Kidney glomerular epithelial cell (primary cell): ENCODE measurements at places on chromosomes 3 and 15.

DNA sequence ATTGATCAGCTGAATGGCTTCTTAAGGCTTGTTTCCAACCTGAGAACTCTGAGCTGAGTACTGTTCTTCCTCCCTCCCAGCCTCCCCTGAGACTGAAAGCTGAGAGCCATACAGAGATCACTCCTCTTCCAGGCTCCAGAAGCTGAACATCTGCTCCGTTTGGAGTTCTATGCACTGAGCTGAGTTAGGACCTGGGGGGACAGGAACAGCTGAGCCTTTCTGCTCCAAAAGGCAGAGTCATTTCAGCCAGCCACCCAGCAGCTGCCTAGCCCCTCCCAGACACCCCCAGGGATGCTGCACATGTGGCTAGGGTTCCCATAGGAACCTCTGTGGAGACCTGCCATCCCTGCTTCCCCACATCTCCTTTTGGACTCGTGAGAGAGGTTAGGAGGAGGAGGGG lies 64.2 kb upstream of the GLCE start:
- DNase-seq = no peak

GRCh38 chr3:29311795-29312194 lies 30.9 kb downstream of the RBMS3 start:
- DNase-seq = no peak

- DNase-seq = peak; percentile 40
Measured at GRCh38 chr15:75508840-75509532, 57.5 kb upstream of the SIN3A start.

GRCh38 chr3:122497425-122497824 lies 17.3 kb downstream of the KPNA1 start:
- DNase-seq = peak; percentile 73

DNA sequence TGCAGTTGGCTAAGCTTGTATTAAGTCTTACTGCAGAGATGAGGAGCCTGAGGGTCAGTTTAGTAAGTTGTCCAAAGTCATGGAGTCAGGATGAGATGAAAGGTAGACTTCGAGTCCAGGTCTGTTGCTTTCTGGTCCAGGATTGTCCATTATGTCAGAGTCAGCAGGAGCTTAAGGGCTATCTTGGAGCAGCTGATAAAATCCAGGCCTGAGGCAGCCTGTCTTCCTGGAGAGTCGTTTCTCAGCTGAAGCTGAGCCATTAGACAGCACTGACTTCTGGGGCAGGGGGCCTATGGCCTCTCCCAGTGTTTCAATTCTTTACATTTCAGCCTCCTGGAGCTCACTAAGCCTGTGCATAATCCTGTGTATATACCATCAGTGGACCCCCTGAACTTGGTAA lies 219.5 kb upstream of the GAP43 start:
- no peak for DNase-seq

- DNase-seq = no peak
Measured at GRCh38 chr15:98071786-98072185, 111.3 kb downstream of the ARRDC4 start.

- peak; percentile 6 for DNase-seq
Measured at GRCh38 chr15:91100814-91101607, 954 bp downstream of the SV2B start.

GRCh38 chr15:101698314-101698713 lies 26.0 kb downstream of the TARS3 start:
- DNase-seq = no peak

GRCh38 chr15:70018646-70019600 lies 78.8 kb downstream of the TLE3 start:
- no peak for DNase-seq

DNA sequence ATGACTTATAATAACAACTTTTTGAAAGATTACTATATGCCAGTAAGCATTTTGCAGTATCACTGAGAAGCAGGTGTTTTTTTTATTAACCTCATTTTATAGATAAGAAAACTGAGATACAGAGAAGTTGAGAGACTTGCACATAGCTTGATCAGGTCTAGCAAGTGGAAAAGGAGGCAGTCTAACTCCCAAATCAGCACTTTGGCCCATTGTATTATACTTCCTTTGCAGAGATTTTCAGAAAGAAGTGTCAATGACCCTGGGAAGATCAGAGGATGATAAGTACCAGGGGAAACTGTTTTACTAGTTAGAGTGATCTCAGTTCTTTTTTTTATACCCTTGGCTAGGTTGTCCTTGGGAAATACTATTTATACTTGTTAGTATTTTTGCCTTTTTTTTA lies 358.7 kb downstream of the SQOR start:
- DNase-seq = no peak

GRCh38 chr3:52054661-52055511 lies 1.5 kb downstream of the DUSP7 start:
- DNase-seq = no peak

DNA sequence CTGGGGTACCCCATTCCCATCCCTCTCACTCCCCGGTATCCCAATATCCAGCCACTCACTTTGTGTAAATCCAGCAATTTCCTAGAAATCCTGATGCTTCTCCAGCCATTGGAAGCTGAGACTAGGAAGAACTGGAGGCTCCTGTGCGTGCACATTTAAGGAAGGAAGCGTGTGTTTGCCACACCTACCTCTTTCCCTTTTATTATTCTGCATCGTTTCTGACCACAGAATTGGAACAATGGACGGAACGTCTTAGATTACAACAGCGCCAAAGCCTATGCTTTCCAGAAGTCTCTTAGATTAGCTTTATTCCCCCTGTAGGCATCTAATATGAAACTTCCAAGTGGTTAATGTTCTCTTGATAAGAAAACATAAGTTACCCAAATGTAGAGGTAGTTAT lies 234.8 kb upstream of the TRIM42 start:
- no peak for DNase-seq

- no peak for DNase-seq
Measured at GRCh38 chr3:176075046-176075445, 1122.2 kb downstream of the TBL1XR1 start.

DNA sequence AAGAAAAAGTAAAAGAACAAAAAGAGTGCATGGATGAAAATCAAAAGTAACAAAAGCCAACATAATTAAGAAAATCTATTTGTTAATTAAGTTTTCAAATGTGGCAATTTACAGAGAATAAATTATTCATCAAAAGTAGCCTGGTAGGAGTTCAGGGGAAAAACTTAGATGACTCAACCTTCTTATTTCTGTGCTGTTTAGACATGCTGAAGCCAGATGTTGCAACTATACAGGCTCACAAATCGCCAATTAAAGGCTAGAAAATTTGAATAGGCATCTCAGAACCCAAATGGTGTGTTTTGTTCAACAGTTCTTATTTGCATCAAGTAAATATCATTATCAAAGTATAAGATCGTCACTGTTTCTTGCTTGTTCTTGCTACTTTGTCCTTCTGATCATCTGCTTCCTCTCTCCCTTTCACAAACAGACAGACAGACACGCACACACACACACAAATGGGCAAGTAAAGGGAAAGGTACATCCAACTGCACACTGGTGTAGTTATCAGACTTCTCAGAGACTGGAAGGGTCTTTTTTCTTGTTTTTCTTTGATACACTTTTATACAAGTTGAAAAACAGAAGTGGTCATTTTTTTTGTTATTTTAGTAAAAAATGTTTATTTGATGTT lies 572.2 kb downstream of the MECOM start:
- DNase-seq = no peak

GRCh38 chr3:114527036-114527644 lies 233.3 kb downstream of the TIGIT start:
- no peak for DNase-seq

DNA sequence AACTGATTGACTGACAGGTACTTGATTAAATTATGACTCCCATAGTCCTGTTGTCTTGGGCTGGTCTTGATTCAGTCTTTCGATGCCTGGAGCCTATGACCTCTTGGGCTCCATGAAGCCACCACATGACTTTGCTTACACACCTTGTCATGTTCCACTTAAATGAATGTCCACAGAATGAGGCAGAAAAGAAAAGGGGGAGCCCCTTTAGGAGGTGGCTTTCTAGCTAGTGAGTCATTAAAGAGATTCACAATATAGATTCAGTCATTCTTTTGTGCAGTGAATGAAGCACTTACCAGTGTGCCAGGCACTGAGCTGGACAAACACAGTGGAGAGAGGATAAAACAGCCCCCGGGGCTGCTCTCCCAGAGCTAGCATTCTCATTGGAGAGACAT lies 17.1 kb downstream of the VIPR1 start:
- DNase-seq = no peak

GRCh38 chr3:94972066-94972465 lies 909.2 kb downstream of the NSUN3 start:
- no peak for DNase-seq

- peak; percentile 18 for DNase-seq
Measured at GRCh38 chr15:51382787-51383186, 41.3 kb downstream of the GLDN start.

DNA sequence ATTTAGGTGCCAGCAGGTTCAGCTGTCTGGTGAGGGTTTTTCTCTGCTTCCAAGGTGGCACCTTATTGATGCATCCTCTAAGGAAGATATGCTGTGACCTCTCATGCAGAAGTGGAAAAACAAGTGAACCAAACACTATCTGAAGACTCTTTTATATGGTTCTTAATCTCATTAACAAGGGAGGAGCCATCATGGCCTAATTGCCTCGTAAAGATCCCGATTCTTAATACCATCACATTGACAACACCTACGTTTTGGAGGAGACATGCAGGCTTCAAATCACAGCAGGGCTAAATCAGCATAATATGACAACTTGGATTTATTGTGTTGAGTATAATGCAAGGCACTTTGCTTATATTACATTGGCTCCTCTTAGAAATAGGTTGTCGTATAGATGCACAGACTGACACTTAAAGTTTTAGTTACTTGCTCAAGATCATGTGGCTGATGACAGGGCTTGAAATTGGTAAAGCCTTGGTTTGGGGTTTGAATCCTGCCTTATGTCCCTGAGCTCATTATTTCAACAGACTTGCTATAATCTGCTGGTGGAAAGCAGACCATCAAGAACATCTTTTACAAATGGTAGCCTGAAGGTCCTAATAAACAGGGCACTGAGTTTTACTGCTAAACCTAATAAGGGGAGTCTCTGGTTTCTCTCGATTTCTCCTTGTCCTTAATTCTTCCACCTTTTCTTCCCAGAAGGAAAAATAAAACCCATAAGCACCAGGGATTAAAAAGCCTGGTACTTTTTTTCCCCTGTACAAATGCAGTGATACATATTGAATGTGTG lies 88.2 kb downstream of the PTPRG start:
- DNase-seq = no peak

GRCh38 chr15:87672309-87673288 lies 583.9 kb downstream of the NTRK3 start:
- DNase-seq = peak; percentile 39

GRCh38 chr15:25416693-25417092 lies 22.1 kb downstream of the UBE3A start:
- DNase-seq = peak; percentile 76

DNA sequence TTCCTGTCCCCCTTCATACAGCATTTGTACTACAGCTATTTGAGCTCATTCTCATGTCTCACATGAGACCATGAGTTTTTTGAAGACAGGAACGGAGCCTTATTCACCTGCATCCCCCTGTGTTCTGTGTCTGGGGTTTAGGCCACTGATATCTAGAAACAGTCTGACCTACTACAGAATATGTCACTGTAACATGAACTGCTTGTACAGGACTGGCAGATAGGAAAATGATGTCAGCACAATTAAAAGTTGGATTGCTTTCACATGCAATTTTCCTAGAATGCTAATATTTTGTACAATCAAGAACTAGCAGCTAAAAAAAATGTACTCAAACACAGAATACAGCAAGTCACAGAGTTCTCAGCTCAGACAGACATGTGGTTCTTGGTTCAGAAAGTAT lies 90.8 kb upstream of the FGF12 start:
- no peak for DNase-seq

DNA sequence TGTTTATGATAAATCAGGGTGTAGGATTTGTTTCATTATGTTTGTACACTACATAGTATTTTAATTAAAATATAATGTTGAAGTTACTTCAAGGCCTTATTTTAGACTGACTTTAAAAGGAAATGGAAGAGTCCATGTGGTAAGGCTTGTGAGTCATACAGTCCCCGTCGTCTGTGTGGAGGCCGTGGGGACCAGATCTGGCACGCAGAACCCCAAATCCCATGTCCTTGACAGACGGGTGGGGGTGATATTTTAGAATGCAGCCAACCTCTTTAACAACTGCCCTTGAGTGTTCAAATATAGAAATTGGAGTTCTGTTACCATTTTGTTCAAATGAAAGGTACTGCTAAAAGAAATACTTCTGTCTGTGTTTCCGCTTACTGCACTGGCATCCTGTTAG lies 35.8 kb downstream of the ABHD17C start:
- no peak for DNase-seq

DNA sequence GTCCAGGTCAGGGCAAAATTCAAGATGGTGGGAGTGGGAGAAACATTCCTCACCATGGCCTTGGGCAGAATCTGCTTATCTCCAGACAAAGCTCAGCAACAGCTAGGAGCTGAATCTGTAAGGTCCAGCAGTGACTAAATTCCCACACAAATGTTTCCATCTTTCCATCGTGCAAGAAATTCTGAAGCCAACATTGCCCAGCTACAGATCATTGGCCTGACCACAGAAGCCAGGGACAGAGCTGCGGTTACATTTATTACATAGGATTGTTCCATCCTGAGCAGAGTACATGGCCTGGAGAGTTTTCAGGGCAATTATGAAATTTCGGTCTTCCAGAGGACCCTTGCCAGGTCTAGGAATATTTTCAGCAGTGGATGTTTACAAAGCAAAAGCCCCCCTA lies 100.3 kb downstream of the LIPC start:
- no peak for DNase-seq
